ENCODE measurements at places on chromosomes 4 and X.

DNA sequence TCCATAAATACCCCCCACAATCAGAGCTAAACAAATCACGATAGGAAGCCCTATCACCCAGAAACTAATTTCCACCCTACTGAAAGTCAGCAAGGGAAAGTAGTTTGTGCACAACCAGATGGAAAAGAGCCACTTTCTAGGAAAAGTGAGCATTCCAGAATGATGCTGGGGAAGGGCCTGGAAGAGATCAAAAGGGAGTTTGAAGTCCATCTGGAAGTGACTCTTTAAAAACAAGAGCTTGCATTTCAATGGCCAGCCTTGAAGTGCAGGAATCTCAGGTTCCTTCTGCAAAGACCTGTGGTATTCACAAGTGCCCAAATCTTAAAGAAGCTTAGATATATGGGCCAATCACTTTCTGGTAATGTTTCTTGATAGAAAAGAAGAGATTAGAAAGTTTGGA is 97.0 kb upstream of the LDB2 start:
- no peak for DNase-seq

- no peak for DNase-seq
These were observed 2375.8 kb upstream of the TENM3 start for GRCh38 chr4:179867300-179867878.

DNA sequence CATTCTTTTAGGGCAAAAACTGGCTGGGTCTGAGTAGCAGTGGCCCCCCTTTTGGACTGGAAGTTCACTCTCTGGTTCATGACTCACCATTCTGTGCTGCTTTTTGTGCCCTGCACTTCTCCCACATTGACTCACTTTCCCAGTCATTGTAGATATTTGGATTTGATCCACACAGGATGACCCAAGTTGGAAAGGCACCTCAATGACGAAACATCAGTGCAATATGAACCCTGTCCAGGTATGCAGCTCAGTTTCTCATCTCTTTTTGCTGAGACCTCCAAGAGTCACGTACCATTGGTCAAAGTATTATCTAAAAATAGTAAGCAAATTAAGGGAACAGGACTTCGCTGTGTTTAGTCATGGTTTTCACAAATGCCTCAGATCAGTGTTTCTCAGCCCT is 92.7 kb downstream of the CBLL2 start:
- peak; percentile 62 for DNase-seq

- DNase-seq: no peak
These were observed 52.1 kb downstream of the VSIG4 start for GRCh38 chrX:65987811-65988210.

DNA sequence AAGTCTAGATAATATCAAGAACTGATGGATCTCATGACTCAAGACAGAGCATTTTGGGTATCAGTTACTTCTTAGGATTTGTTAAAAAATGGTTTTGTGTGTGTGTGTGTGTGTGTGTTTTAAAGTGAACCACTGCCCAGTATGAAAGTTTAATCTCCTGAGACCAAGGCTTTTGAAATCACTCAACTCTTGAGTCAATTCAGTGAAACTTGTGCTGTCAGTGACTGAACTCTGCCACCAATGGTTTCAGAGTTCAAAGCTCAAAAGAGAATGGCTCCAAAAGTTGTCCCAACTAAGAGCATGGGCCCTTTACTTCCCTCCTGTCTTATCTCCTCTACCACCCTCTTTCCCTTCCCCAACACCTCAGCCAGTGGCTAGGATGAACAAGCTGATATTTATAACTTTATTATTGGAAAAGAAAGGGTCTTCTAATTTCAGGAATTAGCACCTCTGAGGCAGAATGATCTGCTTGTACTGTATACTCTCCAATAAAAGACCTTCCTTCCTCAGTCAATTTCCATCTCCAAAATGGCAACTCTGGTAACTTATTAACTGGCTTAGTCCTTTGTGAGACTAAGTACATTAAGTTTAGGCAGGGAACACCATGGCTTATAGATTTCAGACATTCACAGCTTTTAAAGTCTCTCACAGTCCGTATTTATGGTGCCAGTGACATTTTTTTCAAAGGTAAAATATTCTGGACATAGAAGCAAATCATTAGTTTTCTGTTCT is 152.2 kb downstream of the REPS2 start:
- no peak for DNase-seq

- no peak for DNase-seq
These were observed 9.1 kb downstream of the SERTM2 start for GRCh38 chrX:111520506-111520905.

- DNase-seq: no peak
These were observed 460.3 kb downstream of the ZIC3 start for GRCh38 chrX:138026211-138026610.

- no peak for DNase-seq
These were observed 624.3 kb upstream of the TENM3 start for GRCh38 chr4:181618896-181619295.

DNA sequence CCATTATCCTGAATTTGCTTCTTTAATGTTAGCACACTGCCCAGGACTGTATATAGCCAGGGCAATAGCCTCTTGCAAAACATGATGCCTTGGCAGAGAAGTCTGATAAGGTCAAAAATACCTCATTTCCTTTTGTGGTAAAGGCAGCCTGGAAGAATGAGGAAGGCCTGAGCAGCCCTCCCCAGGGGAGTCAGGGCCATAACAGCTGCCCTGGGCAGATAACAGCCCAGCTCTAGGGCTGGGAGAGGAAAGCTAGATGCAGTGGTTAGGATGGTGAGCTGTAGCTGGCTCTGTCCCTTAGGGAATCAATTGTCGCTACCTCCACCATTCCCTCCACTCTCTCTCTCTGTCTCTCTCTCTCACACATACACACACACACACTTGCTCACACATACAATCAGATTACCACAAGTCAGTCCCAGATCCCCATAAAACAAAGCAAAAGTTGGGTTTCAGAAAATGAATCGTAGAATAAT is 29.2 kb downstream of the EFHC2 start:
- DNase-seq: peak; percentile 92

DNA sequence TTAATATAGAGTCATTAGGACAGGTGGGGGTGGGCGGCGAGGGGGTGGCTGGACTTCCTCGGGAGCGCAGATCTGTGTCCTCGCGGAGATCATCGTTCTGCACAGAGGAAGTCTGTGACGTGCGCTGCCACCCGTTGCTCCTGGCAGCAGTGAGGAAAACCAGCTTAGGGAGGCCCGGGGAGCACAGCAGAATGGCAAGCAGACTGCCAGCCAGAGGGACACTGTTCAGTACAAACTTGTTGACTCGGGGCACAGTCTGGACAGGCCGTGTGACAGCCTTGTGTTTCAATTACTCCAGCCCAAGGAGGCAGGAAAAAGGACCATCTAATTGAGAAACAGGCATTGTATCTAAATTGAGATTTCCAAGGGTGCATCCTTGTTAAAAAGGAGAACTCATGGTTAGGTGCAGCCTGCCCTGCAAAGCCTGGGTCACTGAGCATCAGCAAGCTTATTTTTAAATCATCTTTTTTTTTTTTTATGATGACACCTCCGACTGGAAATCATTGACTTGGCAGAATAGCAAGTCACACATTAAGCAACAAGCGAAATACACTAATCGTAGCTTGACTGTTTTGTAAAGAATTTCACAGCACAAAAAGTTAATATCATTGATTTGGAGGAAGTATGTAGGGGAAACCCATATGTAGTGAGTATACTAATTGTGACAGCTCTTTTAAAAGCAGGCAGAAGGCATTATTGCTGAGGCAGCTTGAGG is 512.0 kb upstream of the FAT1 start:
- no peak for DNase-seq

DNA sequence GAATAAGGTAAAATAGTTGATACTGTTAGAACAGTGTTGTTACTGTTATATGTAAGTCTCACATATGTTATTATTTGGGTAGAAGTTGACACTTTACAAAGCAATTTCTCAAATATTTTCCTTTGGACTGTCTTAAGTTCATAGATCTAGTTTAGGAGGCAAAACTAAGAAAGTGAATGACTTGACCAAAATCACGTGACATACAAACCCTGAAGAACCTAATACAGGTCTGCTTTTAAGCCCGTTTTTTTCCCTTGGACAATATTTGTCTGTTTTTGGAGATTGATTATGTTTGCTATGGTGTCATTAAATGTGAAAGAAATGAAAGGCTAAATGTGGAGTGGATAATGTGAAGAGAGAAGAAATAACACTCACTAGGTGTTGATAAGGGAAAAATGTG is 644.9 kb upstream of the PITX2 start:
- no peak for DNase-seq

DNA sequence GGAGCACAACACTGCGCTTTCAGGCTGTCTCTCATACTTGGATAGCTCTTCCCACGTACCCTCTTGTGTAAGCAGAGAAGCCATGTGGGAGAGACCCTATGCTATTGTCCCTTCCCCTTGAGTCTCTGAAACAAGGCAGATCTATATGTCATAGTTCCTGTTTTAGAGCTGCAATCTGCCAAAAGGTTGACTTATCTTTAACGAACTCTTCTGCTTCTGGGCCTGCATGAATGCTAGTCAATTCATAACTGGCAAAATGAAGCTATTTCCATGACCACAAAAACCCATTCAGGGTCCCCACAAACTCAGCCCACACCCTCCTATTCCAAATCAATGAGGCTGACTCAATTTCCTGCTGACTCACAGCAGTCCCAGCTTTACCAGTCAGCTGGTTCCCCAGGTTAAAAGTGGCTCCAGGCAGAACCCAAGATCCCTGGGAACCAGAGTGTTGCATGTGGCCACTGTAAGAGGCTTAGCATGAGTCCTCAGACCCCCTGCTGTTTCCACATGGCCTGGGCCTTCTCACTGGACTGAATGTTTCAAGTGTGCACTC is 25.3 kb upstream of the SOD3 start:
- peak; percentile 33 for DNase-seq

DNA sequence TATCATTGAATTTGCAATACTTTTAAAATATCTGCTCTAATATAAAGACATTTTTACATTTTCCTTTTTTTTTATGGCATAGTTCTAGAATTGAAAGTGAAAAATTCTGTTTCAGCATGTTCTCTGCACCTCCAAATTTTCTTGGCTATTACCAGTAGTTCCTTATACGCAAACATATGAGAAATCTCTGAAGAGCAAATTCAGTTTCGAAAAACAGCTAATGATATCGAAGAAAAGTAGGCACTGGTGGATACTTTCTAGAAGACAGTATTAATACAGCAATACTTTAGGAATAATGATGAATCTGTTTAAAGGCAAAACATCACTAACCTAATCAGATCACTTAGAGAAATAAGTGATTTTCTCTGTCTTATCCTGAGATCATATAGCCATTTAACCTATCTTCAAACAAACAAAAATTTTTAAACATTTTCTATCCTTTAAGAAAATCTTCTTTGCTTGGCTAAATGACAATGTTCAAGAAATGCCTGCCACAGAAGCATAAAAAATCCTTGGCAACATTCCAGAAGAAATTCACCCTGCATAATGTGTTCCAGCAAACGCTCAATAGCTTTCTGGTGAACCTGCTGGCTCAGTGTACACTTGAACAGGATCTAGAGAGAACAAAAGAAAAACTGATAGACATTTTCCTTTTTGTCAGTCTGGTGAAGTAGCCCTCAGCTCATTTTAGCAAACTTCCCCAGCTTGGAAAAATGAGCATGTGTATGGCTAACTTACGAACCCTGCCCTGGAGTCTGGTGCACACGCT is 51.2 kb upstream of the KLF3 start:
- DNase-seq: no peak

DNA sequence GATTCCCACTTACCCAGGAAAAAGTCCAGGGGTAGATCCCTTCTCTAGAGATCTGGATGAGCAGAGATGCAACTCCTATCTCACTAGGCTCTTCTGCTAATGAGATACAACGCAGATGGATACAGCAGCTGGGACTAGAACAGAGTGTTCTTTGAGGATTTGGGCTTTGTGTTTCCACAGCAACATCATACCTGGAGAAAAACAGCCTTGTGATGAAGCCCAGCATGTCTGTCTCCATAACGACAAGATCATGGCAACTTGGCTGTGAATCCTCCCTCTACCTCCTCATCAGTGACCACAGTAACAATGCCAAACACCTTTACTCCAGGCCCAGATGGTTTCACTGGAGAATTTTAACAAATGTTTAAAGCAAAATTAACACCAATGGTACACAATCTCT is 80.1 kb downstream of the RCHY1 start:
- DNase-seq: no peak

- no peak for DNase-seq
These were observed 29.3 kb downstream of the DAPP1 start for GRCh38 chr4:99845708-99846469.

- no peak for DNase-seq
These were observed 64.1 kb upstream of the GPM6A start for GRCh38 chr4:175875993-175876771.

GRCh38 chrX:87583679-87584078 is 66.1 kb downstream of the KLHL4 start:
- DNase-seq: no peak

DNA sequence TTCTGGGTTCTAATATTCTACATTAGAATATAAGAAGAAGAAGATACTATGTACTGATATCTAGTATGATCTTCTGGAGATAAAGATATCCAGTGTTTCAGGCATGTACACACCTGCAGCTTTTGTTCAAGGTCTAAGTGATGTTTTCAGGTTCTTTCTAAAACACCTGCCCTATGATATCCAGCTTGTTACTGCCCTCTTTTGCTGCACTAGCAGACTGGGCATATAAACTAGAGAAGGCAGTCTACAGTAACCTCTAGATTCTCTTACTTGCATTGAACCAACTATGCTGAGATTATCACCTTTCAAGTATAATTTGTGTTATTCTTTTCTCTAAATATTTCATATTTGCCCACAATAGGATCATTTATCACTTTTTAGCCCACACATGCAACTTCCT is 1.9 kb upstream of the FRYL start:
- no peak for DNase-seq

GRCh38 chr4:53490965-53491622 is 100.2 kb downstream of the LNX1 start:
- DNase-seq: peak; percentile 60

DNA sequence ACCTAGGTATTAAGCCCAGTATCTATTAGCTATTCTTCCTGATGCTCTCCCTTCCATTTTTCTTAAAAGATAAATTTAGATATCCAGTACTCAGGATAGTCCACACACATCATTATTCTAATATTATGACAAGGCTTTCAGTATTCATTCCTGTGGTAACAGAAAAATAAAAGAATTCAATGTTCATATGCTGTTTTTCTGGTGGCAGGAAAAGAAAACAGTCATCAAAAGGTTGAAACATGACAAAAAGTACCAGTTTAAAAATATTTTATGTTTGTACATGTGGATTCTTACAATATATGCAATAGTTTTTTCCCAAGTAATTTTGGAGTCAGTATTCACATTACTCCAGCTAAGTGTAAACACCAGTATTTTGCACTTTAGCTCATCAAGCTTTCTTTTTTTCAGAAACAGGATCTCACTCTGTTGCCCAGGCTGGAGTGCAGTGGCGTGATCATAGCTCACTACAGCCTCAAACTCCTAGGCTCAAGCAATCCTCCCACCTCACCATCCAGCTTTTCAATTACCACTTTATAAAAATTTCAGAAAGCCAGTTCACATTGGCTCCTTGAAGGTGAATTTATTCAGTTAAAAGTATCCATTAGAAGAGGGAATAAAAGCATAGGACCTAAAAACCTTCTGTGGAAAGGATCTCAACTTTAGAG is 2.3 kb downstream of the APBB2 start:
- DNase-seq: no peak

GRCh38 chr4:8581094-8581861 is 1.1 kb downstream of the GPR78 start:
- no peak for DNase-seq

- peak; percentile 16 for DNase-seq
These were observed 133.6 kb upstream of the GIMD1 start for GRCh38 chr4:106502106-106502699.

GRCh38 chrX:13898083-13898482 is 81.2 kb upstream of the GPM6B start:
- no peak for DNase-seq

GRCh38 chr4:91758487-91758886 is 545.3 kb upstream of the GRID2 start:
- peak; percentile 82 for DNase-seq

Measured in NCI-H226 (cell line).